ENCODE measurements at places on chromosomes 2 and 18.

- no peak for DNase-seq
Measured at GRCh38 chr18:48785091-48785614, 165.6 kb downstream of the SMAD7 start.

GRCh38 chr2:50385349-50385748 is 646.6 kb downstream of the NRXN1 start:
- DNase-seq: no peak

GRCh38 chr2:47535073-47535472 is 132.1 kb downstream of the MSH2 start:
- DNase-seq: no peak

DNA sequence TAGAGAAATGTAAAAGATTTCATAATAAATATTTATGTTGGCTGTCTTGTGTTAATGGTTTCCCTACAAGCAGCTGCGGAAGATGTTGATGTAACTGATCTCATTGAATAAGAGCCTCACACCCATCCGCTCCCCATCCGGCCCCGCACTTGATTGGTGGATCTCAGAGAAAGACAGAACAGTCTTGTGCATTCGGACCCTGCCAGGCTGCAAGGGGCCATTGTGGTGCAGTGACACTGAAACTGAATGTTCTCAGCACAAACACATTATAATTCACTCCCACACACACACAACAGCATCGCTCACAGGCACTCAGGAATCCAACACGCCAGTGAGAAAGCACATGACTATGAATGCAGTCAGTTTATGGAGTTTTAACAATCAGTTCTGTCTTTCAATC is 47.8 kb downstream of the PRELID3A start:
- no peak for DNase-seq

- DNase-seq: no peak
Measured at GRCh38 chr2:96987301-96987909, 1.0 kb upstream of the FAM178B start.

GRCh38 chr2:42651057-42651456 is 82.6 kb downstream of the MTA3 start:
- no peak for DNase-seq

DNA sequence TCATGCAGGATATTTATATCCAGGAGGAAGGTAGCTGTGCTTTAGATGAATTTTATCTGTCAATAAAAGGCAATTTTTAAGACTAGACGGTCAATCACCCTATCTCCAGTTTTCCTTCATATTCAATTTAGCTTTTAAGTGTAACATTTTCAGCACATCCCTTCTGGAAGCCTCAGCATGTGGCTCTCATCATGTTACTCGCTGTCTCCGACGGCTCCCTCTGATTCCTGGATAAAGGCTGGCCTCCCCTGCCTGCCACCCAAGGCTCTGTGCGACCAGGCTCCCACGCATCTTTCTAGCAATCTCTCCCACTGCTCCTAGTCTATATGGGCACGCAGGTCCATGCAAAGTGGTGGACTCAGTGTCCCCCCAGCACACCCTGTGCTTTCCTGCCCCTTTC is 84.5 kb downstream of the MEP1B start:
- DNase-seq: no peak

GRCh38 chr2:27379383-27379835 is 1.1 kb downstream of the ZNF513 start:
- no peak for DNase-seq

- no peak for DNase-seq
Measured at GRCh38 chr18:2897448-2898185, 50.8 kb downstream of the EMILIN2 start.

GRCh38 chr2:128997166-128997866 is 678.6 kb upstream of the HS6ST1 start:
- no peak for DNase-seq

- DNase-seq: no peak
Measured at GRCh38 chr18:46158499-46158898, 54.3 kb downstream of the HAUS1 start.

GRCh38 chr2:233428008-233428407 is 73.7 kb downstream of the DGKD start:
- no peak for DNase-seq

DNA sequence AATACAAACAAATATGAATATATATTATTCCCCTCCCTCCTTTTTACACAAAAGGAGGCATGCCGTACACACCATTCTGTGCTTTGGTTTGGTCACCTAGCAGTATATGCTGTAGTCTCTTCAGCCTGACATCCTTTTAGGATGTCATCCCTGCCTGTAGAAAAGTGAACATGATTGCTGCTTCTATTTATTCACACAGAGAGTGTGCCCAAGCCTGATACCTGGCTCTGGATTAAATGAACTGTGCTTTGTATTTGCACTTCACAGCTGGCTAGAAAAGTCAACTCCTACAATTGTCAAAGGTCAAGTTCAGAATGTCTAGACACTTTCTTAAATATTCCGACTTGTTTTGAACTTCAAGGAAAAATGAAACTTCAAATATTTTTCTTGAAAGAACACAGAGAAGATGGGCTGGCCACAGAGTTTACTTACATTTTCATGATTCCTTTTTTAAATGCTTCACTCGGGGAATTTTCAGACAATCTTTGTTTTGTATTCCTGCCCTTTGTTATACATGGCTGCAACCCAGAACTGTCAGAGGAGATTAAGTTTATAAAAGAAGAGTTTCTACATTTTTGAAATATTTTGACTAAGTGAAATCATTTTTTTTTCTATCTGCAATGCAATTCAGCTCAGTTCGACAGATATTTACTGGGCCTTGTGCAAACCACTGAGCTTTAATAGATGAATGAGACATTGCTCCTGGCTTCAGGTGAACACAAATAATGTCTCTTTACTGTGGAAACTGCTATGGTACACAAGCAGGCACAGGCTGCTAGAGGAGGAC is 33.5 kb downstream of the DAPL1 start:
- no peak for DNase-seq

Data from activated CD4-positive, alpha-beta T cell treated with anti-CD3 and anti-CD28 coated beads for 4 hours (primary cell).